H9 (cell line): ENCODE measurements at places on chromosomes 5 and 9. TPM values are rescaled to one million over a fixed set of nuclear protein-coding genes. Genes with fewer than 3 reads are reported as not detected.
A peak's percentile ranks its signal among the peaks of the same experiment; 100 is the strongest.

Gene IL4
- total RNA-seq: not detected in 2 replicates

Gene GPRIN1
- 10.8 and 12.1 TPM in 2 replicates for total RNA-seq

- no peaks in the 10 kb centered on the region for H3K36me3 ChIP-seq
- peaks cover 18% of the 10 kb centered on the region; the same call in 1 of the 2 replicates for H3K4me1 ChIP-seq
- H3K27me3 ChIP-seq: no peaks in the 10 kb centered on the region
- no peak overlapping the region for H3K27ac ChIP-seq
Measured at GRCh38 chr5:139461176-139461575, 1.4 kb downstream of the ECSCR start.

DNA sequence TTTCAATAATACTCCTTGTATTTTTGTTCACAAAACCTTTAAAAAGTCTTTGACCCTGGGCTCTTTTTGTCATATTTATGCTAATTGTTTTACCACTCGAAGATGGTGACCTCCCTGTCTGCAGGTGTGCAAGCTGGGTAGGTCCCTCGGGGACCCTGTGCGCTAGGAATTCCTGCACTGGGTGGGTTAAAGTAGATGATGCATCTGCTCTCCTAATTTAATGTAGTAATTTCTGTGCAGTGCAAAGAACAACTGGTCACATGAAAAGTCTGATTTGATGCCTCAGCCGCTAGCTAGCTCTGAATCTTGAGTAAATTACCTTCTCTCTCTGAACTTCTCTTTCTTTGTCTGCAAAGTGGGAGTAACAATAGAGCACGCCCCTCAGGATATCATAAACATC is 139.1 kb upstream of the OTULINL start:
- no peak overlapping the region for H3K27ac ChIP-seq
- DNase-seq: no peak

DNA sequence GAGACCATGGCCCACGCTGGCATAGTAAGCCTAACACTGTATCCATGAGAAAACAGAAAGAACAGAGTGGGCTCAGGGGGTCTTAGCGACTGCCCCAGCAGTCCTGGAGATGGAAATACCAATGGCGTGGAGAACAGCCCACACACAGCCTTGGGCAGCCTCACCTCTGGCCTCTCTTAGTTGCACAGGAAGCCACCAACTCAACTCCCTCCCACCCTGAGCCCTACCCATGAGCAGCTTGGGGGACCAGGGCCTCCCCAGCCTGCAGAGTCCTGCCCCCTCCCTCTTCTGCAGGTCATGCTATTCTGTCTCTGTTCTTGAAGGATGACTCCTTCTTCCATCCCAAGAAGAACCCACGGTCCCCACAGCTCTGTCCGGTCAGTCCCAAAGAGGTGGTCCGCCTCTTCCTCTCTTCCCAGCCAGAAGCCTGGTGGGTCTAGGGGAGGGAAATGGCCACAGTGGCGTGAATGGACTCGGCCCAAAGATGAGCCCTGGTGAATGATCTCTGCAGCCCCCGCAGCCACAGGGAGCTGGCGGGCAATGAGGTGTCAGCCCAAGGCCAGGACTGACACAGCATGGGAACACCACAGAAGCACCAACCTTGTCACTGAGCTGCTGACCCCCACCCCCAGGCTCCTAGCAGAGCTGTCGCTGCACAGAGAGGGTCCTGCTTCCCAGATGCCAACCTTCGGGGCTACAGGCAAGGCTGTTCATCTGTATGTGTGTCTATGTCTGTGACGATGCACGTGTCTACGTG is 131.2 kb downstream of the ROR2 start:
- H3K27ac ChIP-seq: no peak overlapping the region
- H3K27me3 ChIP-seq: no peaks in the 10 kb centered on the region
- no peaks in the 10 kb centered on the region; the same call in 2 of the 3 replicates for H3K36me3 ChIP-seq
- no peak for DNase-seq

- no peak overlapping the region for H3K4me3 ChIP-seq
- no peaks in the 10 kb centered on the region; the same call in 1 of the 2 replicates for H3K4me1 ChIP-seq
- H3K27ac ChIP-seq: no peak overlapping the region
- no peak for DNase-seq
Measured at GRCh38 chr9:136007934-136008692, 46.9 kb upstream of the UBAC1 start.

DNA sequence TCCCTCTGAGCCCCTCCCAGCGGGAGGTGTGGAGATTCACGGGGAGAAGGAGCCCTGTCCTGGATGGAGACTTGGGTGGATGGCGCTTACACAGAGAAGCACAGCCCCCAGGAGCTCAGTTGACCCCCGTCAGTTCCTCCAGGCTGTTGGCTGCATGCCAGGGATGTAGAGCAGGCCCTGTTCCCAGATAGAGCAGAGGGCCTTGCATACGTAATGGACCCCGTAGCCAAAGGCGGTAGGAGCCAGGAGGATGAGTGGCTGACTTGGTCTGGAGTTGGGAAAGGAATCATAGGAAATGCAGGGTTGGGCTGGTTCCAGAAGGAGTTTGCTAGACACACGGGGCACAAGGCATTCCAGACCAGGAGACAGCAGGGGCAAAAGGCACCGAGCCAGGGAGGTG is 2.5 kb downstream of the PMPCA start:
- DNase-seq: no peak
- no peaks in the 10 kb centered on the region for H3K4me1 ChIP-seq
- no peaks in the 10 kb centered on the region for H3K27me3 ChIP-seq
- H3K4me3 ChIP-seq: peak overlapping the region; percentile 40; the same call in 2 of the 3 replicates

- no peak overlapping the region for H3K27ac ChIP-seq
- H3K4me1 ChIP-seq: no peaks in the 10 kb centered on the region
- peaks cover 8% of the 10 kb centered on the region; the same call in 2 of the 3 replicates for H3K36me3 ChIP-seq
- no peaks in the 10 kb centered on the region for H3K27me3 ChIP-seq
- H3K4me3 ChIP-seq: no peak overlapping the region
Measured at GRCh38 chr5:122259995-122260394, 52.0 kb upstream of the SNCAIP start.

DNA sequence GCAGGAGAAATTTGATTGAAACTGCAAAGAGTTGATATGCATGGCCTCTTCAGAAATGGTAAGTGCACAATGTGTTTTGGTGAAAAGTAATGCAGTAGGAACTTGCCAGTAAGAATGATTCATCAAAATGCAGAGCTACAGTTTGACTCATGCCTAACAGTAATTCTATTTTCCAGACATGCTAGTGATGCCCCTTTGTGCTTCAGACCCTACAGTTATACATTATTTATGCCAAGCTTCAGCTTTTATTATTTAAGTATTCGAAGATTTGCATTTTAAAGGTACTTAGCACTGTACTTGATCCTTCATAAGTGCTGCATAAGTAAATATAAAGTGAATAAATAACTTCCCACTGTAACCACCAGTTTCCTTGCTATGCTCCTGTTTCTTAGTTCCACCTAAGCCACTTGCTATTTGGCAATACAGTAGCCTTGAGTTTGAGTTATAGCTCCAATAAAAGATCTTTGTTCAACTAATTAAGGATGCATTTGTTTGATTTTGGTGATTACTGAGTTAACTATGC is 3.6 kb upstream of the SPATA31E1 start:
- no peak overlapping the region for H3K4me3 ChIP-seq

Gene SPATA24
- 12.9 and 13.0 TPM in 2 replicates for total RNA-seq

DNA sequence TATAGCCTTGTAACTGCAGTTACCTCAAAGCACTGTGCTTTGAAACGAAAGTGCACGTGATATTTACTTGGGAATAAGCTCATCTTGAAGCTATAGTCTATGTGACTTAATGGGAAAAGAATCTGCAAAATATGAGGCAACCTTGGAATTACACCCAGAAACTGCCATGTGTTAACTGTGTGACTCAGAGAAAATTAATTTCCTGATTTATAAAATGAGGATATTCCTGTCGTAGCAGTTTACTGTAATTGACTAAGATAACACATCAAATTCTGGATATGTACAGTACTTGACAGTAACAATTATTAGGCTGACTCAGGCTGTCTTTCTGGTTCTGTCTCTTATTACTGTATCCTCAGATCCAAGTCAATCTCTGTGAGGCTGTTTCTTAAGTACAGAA is 1079.9 kb upstream of the ACO1 start:
- DNase-seq: no peak
- H3K36me3 ChIP-seq: no peaks in the 10 kb centered on the region
- H3K4me3 ChIP-seq: no peak overlapping the region
- H3K4me1 ChIP-seq: no peaks in the 10 kb centered on the region
